ENCODE measurements at places on chromosomes 6 and 20.

GRCh38 chr6:13438126-13438525 is 49.3 kb downstream of the GFOD1 start:
- no peak for DNase-seq

- no peak for DNase-seq
Measured at GRCh38 chr6:111844376-111844775, 28.9 kb downstream of the FYN start.

GRCh38 chr20:25259358-25259757 is 11.5 kb downstream of the PYGB start:
- no peak for DNase-seq

- DNase-seq = no peak
Measured at GRCh38 chr20:63378626-63379025, 17.5 kb upstream of the CHRNA4 start.
